ENCODE measurements at places on chromosomes 2 and 18.

DNA sequence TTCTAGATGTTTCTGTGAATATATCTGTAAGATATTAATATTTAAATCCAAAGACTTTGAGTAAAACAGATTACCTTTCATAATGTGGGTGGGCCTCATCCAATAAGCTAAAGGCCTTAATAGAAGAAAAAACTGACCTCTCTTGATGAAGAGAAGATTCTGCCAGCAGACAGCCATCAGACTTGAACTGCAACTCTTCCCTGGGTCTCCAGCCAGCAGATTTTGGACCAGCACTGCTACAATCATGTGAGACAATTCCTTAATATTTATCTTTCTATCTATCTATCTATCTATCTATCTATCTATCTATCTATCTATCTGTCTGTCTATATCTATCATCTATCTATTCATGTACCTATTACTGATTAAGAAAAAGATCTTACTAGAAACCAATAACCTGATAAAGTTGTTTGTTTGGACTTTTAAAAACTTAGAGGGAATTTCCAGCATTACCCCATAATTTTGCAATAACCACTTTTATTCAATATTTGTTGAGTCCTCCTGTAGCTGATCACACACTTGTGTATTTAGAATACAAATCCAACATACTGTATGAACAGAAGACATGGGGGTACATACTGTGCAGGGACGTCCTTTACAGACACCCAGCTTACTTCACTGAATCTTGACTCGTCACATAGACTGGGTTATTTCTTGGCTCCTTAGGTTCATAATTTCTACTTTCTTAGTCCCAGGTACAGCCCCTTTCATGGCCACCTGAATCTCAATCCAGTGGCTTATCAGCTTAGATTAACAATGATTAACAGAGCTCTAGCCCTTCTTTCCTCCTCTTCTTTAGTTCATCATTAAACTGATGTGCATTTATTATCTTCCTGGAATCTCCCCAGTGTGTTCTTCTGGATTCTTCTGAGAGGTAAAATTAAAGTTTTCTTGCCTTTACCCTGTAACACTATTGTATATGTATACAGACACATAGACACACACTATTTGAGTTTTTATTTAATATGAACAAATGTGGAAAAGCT, 27.2 kb upstream of the STAT4 start:
- no peak for DNase-seq

GRCh38 chr2:129069875-129070594, 751.4 kb upstream of the HS6ST1 start:
- no peak for DNase-seq

DNA sequence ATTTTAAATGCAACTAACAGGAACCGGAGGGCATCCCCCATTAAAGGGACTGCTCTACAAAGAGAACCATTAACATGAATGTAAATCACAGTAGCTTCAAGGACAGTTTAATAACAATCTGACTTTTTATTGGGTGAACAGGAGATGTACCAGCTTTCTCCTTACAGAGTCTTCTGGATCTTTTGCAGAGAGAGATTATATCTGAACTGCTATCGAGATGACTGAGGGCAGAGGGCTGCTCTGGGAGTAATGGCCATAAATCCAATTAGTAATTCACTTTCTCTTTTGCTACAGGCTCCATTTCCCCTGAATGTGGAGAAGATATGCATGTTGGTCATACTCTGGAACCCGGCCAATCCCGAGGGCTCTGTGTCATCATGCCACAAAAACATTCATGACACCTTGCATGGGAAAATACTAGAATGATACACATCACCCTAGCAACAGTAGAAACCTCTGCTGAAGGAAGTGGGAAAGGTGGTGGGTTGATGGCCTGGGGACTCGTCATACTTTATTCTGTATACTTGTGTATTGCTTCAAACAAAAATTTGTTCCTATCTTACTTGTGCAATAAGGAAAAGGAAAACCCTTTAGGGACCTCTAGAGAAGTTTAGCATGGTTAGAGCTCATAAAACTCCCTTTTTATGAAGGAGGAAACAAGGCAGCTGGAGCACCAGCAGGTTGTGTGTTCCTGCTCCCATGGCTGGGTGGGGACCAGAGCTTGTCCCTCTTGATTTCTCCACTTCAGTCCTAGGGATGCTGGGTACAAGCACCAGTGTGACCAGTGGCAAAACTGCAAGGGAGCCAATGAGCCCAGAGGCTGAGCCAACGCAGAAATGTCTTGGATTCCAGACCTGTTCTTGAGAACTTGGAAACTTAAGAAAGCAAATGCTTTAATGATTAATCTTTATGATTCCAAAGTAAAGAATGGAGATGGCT, 26.0 kb downstream of the CTAGE1 start:
- no peak for DNase-seq

GRCh38 chr18:37424507-37424906, 141.1 kb downstream of the CELF4 start:
- no peak for DNase-seq

DNA sequence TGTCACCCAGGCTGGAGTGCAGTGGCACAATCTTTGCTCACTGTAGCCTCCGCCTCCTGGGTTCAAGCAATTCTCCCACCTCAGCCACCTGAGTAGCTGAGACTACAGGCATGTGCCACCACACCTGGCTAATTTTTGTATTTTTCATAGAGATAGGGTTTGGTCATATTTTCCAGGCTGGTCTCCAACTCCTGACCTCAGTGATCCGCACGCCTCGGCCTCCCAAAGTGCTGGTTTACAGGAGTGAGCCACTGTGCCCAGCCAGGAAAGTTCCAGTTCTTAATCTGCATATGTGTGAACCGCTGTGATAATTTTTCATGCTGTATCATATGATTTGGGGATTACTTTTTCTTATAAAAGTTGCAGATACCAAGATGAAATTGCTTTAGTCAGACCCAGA, 14.6 kb upstream of the PPP4R1 start:
- no peak for DNase-seq

Measured in stimulated activated CD4-positive, alpha-beta T cell treated with anti-CD3 and anti-CD28 coated beads, TNF-alpha, amount 100 ng/mL, for 4 hours (primary cell).